Stimulated activated CD4-positive, alpha-beta T cell treated with anti-CD3 and anti-CD28 coated beads, Interleukin-12 subunit alpha, Interleukin-12 subunit beta, amount 100 ng/mL, for 24 hours (primary cell): ENCODE measurements at places on chromosomes 6 and 20.

DNA sequence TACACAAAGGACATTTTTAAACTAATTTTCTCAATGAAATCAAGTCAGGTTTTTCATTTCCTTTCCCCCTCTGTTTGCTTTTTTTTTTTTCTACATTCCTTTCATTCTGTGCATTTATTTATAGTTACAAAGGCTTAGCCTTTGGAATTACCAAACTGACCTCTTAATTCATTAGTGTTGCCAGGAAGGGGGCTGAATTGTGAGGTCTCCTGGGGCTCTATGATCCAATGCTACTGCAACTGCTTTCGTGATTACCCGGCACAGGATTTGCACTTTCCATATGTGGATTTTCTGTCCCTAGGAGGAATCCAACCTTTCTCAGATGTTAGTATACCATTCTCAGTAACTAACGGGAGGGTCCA, 35.3 kb downstream of the NEDD9 start:
- DNase-seq = no peak

GRCh38 chr6:6891125-6891721, 216.5 kb upstream of the RREB1 start:
- DNase-seq = no peak

DNA sequence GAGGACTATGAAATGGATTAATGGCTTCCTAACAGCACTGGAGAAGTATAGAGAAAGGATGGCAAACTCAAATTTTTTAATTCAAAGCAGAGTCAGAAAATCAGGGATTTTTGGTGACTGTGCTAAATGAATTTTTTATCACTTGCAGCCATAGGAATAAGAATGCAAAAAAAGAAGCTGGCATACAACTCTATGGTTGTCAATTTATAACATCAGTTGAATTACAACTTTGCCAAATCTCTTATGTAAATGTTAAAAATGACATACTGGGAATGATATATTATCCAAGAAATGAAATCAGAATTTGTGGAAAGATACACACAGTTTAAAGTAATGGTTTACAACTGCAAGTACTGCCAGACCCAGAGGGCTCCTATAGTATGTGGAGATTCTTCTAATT, 106.5 kb downstream of the HTR1B start:
- no peak for DNase-seq

DNA sequence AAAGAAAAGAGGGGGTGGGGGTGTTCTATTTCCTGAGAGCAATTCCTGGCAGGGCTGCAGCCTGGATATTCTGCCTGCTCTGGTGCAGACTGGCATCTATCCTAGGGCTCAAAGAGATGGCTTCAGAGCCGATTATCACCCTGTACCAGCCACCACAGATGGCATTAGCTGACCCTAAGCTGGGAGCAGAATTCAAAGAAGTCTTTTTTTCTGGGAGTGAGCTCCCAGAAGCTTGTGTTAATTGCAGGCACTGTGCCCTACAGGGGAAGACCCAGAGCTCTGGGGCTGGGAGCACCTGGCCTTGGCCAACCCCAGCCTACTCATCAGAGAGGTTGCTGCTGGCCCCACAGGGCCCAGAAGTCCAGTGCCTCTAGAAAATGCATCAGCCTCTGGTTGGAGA, 85.9 kb downstream of the PXDC1 start:
- no peak for DNase-seq

GRCh38 chr6:33375143-33375671, 16.4 kb upstream of the KIFC1 start:
- no peak for DNase-seq

GRCh38 chr6:38762848-38763247, 47.7 kb downstream of the DNAH8 start:
- no peak for DNase-seq

DNA sequence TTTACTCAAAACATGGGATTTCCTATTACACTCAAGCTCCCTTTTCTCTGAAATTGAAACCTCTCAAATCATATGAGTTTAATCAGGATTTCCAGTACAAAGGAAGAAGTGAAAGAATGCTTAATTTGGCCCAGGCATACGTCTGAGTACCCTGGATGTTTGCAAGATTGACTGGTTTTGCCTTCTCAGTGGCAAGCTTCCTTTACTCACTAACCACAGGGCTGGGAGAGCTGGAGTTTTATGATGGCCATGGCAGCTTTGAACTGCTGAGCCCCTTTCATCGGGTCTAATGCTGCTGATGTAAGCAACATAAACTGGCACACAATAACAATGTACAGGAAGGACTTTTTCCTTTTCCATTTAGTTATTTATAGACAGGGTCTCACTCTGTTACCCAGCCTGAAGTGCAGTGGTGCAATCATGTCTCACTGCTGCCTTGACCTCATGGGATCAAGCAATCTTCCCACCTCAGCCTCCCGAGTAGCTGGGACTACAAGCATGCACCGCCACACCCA, 194.8 kb downstream of the SLC35F1 start:
- no peak for DNase-seq

DNA sequence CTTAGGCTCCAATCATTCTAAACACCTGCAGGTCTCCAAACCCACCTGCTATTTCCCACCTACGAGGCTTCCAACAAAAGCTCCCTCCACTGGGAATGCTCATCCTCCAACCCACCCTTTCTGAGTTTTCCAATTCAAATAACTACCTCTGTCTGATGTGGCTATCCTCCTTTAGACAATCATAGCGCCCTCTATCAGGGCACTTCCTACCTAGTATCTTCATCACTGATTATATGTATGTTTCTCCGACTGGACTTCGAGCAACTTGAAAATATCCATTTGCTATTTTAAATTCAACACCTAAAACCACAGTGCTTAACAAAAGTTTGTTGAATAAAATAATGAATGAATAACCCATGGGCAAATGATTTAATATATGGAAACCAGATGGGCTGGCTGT, 41.3 kb downstream of the MTFR2 start:
- no peak for DNase-seq

GRCh38 chr6:14681699-14682487, 564.0 kb upstream of the JARID2 start:
- DNase-seq = no peak
